ENCODE measurements at places on chromosomes 11 and 22.

DNA sequence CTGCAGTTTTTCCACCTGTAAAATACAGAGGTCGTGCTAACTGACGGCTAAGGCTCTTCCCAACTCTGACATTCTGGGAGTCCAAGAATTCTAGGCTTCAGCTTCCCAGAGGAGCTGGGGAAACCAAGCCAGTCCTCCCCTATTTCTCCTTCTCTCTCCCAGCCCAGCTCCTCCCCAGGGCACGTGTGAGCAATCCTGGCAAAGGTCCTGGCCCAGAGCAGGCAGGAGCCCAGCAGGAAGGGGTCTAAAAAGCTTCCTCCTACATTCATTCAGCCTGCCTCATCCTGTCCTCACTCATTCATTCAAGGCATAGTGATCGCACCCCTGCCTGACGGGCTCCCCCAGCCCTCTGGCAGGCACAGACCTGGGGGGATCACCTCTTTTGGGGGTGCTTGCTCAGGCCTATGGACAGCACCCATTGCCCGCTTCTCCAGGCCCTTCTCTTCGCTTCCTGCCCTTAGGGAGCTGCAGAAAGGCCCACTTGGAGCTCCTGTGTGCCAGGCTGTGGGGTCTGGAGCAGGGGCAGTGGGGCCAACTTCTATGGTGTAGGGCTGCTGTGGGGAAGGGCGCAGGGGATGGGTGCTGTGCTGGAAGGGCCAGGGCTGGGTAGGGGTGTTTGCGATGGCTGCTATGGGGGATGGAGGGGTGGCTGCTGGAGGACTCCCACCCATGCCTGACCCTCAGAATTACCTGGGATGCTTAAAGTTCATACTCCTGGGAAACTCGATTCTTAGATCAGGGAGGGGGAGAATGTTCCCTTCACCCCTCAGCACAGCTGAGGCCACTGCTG, 9.8 kb downstream of the KCNC1 start:
- DNase-seq: peak; percentile 34

DNA sequence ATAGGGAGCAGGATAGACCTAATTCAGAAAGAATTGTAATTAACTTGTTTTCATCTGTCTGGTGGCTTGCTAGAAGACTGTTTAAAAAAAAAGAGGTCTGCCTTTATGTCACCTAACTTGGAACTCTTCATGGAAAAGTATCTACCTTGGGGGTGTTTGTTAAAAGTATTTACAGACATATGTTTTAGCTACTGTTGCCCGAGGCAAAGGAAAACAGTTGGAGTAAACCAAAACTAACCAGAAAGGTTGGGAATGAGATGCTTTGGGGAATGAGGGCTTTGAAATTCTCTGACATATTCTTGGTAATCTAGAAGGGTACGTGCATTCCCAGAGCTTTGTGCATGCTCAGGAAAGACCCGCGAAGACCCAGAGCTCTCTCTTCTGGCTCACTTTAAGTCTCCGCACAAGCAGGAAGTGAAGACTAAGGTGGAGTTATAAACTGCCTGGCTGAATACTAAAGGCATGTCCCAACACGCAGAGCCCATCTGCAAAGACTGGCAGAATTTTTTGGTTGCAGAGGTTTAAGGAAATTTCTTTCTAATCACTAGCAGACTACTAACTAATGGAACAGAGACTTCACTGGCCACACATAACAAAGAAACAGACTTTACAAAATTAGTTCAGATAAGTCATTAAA, 33.2 kb downstream of the HIKESHI start:
- DNase-seq: no peak

DNA sequence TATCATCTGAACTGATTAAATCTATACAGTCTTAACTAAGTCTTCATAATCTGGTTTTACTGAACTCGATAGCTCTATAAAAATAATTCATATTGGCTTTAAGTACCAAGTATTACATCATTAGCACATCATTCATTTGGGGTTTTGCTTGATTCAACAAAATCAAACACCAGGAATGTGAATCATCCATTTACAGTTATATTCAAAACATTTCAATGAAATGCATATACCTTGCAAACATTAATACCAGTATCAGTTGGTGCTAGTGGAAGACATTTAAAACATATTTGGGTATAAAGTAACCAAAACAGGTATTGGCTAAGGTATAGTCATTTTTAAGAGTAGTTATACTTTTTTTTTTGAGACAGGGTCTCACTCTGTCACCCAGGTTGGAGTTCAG, 12.2 kb upstream of the CCDC89 start:
- DNase-seq: peak; percentile 32

- no peak for DNase-seq
These were observed 39.4 kb downstream of the TRMU start for GRCh38 chr22:46374663-46375474.

GRCh38 chr11:59216641-59217564, 4.2 kb upstream of the MPEG1 start:
- peak; percentile 26 for DNase-seq

DNA sequence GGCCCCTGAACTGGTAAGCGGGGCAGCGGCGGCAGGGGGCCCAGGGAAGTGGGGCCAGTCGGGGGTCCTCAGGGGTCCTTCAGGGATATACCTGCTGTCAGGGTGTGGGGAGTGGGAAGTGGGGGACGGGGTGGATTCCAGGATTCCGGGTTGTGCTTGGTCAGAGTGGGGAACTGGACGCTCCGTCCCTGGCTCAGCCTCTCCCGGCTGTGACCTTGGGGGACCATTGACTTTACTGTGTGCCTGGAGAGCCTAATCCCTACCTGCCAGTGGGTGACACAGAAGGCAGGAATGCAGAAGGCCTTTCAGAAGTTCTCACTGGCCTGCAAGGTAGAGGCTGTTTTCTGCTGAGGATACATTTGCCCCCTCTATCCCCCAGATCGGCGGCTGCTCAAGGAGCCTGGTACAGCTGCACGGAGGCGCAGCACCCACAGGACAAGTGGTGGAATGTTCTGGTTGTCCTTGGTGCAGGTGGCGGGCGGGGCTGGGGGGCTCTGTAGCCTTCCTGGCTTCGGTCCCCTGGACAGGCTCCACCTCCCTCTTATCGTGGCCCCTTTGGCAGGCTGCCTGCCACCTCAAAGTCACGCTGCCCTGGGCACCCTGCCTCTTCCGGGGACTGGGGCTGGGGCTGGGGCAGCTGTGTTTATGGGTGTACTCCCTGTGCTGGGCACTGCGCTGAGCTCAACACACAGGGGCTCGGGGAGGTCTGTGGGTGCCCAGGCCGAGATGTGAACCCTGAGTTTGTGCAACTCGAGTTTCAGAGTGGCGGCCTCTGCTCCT, 18.4 kb downstream of the KCNQ1 start:
- DNase-seq: no peak

DNA sequence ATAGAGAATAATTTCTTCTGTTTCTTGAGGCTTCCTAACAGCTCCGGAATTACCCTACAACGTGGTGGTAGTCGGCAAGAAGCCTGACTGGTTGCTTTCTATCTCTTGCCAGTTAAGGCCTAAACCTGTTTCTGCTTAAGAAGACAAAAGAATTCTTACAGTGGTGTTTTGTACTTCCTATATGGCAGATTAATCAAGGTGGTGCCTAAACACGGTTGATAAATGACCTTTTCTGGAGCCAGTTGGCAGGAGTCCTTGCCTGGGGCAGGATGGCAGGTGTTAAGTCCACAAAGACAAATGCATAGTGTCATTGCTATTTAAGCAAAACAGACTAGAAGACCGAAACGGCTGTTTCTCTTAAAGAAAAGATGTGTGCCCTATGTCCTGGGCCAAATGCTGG, 9.9 kb downstream of the GVQW3 start:
- DNase-seq: no peak

DNA sequence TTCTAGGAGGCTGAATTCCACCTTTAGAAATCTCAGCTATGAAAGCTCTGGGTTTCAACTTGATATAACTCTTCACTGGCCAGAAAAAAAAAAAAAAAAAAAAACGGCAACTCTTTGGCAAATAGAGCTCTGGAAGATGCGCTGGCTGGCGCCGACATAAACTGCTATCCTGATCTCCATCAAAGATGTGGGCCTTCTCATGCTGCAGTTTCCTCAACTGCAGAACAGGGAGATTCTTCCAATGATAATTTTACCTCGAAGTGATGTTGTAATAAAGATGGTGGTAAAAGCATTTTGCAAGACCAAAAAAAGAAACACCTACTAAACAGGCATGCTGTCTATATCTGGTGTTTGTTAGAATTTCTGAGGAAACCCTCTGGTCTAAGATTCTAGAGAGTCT, 20.3 kb downstream of the FLI1 start:
- no peak for DNase-seq

- no peak for DNase-seq
These were observed 55.8 kb downstream of the MS4A13 start for GRCh38 chr11:60570970-60571369.

DNA sequence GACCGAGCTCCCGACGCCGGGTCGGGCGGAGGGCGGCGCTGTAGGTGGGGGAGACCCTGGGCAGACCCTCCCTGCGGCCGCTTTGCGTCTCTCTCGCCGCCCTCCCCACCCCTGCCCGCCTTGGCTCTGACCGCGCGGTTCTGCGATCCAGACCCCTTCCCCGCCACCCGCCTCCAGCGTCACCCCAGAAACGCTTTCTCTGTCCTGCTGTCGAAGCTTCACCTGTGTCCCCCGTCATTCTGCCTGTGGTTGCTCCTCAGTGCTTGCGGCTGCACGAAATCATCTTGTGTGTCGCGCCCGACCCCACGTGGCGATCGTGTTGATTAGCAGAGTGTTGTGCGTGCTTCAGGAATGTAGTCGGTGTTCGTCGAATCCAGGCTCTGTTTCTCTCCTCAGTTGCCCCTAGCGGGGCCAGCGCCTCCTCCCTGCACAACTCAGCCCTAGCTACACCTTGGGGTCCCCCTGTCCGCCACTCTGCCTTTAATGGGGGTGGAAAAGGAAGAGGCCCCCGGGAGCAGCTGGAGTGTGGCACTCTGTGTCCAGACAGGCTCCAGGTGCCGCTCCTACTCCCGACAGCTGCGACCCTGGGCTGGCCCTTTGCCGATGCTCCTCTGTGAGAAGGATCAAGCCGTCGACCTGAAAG, 851 bp downstream of the PTDSS2 start:
- peak; percentile 60 for DNase-seq

DNA sequence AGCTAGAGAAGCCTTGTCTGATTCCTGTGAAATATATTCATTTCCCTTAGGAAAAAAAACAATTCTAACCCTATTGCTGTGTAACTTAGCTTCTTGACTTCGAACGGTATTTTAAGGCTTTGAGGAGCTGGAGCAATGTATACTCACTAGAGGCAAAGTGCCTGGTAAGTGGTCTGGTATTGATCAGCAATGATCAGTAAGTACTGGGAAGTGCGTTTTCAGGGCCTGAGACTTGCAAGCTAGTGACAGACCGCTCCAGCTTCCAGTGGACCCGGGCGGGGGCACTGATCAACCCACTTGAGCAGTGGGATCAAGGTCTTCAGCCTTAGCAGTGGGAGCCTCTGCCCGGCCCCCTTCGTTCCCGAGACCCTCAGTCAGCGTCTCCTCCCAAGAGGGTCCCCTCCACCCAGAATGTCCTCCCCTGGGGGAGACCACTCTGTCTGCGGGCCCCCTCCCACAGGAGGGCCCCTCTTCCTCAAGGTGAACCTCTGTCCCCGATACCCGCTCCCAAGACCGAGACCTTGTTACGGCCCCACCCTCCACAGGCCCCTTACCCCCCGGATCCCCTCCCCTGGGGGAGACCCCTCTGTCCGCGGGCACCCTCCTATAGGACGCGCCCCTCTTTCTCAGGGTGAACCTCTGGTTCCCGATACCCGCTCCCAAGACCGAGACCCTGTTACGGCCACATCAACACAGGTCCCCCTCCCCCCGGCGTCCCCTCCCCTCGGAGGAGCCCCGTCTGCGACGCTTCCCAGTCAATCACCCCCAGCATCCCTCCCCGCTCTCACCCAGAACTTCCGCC, 452 bp upstream of the ATXN10 start:
- no peak for DNase-seq

GRCh38 chr11:8566613-8567210, 27.3 kb downstream of the STK33 start:
- DNase-seq: peak; percentile 62

- no peak for DNase-seq
These were observed 31.9 kb downstream of the FBLN1 start for GRCh38 chr22:45534339-45535192.

DNA sequence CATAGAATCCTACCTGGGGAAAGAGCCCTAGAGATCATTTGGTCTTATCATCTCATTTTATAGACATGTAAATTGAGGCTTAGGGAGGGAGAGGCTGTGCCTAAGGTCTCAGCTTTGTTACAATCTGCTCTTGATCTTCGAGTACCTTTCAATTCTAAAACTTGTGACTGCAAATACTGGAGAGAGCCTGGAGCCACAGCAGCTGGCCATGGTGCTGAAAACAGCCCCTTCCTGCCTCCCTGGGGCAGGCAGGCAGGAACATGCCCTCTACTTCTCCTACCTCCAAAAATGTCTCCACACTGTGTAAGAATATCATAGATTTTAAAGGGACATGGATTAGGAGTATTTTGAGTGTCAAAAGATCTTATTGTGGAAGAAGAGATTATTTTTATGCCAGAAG, 52.2 kb downstream of the C22orf42 start:
- peak; percentile 22 for DNase-seq

DNA sequence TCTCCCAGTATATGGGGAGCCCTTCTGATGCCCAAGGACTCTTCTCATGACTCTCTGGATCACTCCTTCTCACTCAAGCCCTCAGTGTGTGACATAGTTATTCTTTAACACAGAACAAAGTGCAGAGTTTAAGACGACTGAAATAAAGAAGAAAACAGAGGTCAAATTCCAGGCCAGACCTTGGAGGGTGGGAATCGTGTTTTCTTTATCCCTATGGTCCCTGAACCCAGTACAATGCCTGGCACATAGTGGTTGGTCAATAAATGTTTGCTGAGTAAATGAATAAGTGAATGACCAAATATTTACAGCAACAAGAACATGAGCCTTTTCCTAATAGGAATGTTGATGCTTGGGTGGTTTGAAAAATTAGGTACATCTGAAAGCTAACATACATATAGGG, 28.8 kb downstream of the VSTM5 start:
- no peak for DNase-seq

- DNase-seq: no peak
These were observed 2.7 kb downstream of the FADD start for GRCh38 chr11:70205766-70206165.

DNA sequence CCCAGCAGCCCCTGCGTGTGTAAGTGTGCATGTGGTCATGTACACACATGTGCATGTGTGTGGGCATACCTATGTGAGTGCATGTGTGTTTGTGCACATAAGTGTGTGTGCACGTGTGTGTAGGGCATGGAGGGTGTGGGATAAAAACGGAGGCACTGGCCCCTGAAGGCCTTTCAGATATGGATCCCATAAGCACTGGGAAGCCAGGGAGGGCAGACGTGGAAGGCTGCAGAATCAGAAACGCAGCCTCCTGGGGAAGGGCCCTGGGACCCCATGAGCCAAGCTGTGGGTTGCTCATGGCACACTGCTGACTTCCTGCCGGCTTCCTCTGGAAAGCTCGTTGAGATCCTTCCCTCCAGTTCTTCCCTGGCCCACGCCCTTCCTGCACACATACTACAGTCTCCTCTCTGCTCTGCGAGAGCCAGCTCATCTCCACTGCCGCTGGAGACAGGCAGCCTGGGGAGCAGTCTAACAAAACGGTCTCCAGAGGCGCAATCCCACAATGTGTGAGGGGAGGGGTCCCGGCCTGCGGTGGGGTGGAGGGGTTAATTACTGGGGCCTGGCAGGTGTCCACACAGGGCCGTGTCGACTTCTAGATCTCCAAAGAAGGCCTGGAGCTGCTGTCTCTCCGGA, 435.2 kb upstream of the B3GAT1 start:
- DNase-seq: no peak

- peak; percentile 84 for DNase-seq
These were observed 18.0 kb downstream of the CREB3L1 start for GRCh38 chr11:46295312-46296058.

All from fibroblast of skin of scalp (primary cell).